ENCODE measurements at places on chromosomes 2 and 18.
A peak's percentile ranks its signal among the peaks of the same experiment; 100 is the strongest.

- DNase-seq: no peak
Measured at GRCh38 chr2:132550946-132551345, 119.1 kb downstream of the LYPD1 start.

- no peak for DNase-seq
Measured at GRCh38 chr18:23049698-23050373, 85.4 kb upstream of the CABLES1 start.

DNA sequence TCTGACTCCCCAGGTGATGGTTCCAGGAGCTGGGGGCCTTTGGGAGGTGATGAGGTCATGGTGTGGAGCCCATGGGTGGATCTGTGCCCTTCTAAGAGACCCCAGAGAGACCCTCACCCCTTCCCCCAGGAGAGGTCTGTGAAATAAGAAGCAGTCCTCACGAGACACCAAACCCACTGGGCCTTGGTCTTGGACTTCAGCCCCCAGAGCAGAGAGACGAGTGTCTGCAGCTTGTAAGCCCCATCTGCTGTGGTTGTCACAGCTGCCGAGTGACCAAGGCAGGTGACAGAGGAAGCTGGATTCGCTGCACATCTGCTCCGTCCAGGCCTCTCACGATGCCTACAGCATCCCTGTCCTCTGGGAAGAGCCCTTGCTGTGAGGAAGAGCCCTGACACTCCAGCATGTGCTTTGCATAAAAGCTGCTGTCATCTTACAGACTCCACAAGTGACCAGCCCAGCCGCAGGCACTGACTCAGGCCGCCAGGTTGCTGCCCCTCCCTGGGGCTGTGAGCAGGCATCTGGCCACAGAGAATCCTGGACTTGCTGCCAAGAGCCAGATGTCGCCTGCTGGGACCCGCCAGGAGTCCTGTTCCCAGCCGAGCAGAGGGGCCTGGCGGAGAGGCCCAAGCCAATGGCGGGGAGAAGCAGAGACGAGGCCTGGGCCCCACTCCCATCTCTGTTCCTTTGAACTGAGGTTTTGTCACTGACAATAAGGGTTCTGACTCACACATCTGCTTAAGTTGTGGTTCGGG is 150.8 kb downstream of the PXDN start:
- DNase-seq: no peak

GRCh38 chr2:172560721-172561120 is 4.8 kb downstream of the PDK1 start:
- no peak for DNase-seq

- DNase-seq: no peak
Measured at GRCh38 chr18:44856157-44856556, 175.5 kb downstream of the SETBP1 start.

GRCh38 chr2:10004836-10005235 is 38.5 kb upstream of the KLF11 start:
- no peak for DNase-seq

DNA sequence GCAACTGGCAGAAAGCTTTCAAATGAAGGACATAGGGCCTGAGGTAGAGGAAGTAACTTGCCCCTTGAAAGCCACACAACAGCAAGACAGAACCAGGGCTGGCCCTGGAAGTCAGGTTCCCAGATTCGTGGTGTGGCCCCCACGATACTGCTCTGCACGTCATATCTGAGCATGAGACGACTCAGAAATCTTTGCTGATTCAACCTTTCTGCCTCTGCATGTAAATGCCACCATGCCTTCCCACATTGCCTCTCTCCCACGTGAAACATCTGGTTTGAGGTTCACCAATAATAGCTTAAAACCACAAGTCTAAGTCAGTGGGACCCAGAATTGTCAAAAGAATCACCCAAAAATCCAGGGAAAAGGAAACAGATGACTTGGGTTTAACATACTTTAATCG is 214.0 kb upstream of the TRIB2 start:
- DNase-seq: peak; percentile 68

DNA sequence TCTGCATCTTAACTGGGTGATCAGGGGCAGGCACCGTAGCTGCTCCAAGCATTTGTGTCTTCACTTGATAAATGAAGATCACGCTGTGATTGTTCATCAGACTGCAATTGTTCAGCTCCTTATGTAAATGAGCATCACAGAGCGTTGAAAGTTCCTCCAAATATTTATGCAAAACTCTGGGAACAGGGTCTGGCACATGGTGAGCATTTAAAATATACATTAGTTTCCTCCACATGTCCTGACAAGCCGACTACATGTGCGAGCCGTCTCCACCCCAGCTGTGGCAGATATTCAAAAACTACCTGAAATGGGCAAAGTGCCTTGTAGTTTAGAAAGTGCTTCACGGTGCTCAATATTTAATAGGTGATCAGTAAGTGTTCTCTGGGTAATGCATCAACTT is 175.1 kb upstream of the ID2 start:
- no peak for DNase-seq

GRCh38 chr2:235462415-235462790 is 31.4 kb upstream of the AGAP1 start:
- no peak for DNase-seq

DNA sequence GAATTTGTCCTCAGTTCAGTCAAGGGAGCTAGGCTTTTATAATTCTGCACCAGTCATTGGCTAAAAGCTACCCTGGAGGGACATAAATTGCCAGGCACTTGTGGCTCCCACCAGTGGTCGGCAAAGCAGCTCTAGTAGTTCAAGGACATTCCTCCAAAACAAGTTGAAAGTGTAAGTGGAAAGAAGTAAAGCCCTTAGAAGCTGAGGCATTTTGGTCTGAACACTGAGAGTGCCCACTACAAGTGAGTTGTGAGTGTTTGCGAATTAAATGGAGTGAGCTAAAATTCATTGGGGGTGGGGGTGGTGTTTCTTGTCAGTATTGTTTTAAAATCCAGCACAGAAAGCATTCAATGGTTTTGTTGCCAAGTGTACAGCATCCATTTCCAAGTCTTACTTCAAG is 879.9 kb upstream of the CDH2 start:
- no peak for DNase-seq

- no peak for DNase-seq
Measured at GRCh38 chr2:231422056-231422455, 26.5 kb downstream of the B3GNT7 start.

DNA sequence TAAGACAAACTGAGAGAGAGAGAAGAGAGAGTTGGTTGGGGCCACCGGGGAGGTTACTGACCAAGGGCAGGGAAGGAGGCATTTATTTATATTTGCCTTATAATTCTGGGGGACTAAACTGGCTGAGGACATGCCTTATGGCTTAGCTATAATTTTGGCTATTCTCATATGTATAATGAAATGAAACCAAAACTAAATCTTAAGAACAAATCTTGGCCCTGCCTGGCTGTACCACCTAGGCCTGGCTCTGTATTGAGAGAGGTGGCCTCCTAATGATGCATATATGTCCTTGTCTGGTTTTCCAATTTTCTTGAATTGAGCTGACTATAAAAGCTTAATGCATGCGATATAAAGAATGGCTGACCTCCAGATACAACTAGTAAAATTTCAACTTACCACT is 3.5 kb upstream of the PPP1CB start:
- DNase-seq: no peak

DNA sequence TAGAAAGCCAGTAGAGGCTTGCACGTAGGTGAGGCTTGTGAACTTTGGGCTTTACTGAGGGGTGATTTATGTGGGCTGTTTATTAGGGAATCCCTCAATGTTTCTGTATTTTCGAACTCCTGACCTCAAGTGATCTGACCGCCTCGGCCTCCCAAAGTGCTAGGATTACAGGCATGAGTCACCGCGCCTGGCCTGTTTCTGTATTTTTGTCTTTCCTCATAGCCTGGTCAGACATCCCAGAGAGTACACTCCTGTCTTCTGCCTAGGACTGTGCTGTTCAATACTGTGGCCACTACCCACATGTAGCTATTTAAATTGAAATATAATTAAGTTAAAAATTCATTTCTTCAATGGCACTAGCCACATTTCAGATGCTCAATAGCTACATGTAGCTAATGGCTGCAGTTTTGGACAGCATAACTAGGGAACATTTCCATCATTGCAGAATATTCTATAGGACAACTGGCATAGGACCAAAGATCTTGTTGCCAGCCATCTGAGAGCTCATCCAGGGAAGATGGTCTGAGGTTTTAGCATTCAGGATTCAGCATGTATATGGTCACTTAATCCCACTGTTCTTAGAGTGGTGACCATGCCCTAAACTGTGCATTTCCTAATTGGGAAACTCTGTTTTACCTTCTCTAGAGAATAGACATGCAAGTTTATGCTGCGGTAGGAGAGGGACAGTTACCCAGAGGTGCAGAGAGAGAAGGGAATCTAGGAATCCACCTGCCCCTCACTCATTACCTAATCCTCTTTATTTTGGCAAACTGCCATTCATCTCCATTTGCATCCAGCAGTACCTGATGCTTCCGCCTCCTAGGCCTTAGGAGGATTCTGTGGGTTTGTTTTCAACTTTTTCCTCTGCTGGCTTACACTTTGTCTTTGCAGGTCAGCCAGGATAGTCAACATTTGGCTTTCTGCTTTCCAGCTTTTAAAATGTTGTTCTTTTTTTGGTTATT is 64.4 kb downstream of the LCLAT1 start:
- no peak for DNase-seq

DNA sequence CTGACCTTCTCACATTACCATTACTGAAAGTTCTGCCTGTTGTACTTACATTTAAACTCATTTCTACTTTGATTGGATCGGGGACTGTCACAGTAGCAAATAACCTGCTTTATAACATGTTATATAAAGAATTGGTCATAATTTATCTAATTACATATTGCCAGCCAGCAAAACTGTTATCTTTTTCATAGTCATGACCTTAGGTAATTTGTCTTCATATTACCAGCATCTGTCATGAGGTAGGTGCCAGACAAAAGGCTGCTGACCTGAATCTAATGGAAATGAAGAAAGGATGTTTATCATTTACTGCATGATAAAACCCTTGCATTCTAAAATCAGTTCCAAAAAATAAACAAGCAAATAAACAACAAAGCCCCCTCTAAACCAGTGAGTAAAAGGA is 89.4 kb upstream of the LRP1B start:
- no peak for DNase-seq

- no peak for DNase-seq
Measured at GRCh38 chr2:223104336-223105132, 52.5 kb downstream of the KCNE4 start.

DNA sequence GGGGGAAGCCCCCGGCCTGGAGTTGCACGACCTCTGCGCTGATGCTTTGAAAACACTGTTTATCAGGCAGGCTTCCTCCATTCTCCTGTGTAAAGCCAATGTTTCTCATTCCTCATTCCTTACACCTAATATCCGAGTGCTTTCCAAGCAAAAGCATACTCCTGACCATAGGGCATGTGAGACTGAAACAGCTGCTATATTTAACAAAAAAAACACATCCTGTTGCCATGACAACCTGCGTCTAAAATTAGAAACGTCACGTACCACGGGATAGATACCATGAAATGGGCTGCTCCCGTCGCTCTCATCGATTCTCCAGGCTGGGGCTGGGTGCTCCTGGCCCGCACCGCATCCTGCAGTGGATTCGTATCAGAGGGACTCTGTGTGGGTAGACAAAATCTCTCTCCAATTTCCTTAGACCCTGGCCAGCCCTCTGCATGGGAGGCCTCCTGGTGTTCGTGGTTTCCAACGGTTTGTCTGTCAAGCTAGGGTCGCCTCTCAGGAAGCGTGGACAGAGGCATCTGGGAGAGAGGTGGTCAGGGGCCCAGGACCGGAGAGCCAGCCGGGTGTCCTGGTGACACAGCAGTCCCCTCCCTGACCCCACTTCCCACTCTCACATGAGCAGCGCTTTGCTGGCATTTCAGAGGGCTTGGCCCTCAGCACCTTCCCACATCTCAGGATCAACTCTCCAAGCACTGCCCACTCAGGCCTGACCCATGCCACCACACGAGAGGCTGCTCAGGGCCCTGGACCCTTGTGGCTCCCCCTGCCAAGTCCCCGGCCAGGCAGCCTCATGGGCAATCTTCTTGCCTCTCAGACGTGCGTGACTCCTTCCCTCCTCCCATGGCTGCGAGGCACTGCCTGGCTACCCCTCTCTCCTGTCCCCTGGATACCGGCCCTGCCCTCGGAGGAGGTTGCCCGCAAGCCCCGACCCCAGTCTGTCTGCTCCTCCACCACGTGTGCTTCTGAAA is 268.1 kb downstream of the NDUFA10 start:
- no peak for DNase-seq

DNA sequence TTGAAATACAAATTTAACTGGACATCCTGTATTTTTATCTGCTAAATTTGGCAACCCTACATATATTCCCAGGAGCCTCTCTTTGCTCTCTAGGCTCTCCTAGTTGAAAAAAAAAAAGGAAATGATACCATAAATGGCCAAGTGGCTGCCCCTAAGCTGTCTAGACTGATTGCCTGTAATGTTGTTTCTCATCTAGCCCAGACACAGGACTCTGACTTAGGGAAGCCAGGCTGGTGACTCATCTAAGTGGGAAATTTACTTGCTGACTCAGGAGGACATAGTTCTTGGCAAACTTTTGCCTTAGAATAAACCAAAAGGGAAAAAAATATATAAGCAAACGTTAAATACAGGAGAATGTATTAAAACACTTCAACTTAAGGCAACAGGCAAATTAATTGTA is 14.6 kb upstream of the ITGAV start:
- peak; percentile 10 for DNase-seq

DNA sequence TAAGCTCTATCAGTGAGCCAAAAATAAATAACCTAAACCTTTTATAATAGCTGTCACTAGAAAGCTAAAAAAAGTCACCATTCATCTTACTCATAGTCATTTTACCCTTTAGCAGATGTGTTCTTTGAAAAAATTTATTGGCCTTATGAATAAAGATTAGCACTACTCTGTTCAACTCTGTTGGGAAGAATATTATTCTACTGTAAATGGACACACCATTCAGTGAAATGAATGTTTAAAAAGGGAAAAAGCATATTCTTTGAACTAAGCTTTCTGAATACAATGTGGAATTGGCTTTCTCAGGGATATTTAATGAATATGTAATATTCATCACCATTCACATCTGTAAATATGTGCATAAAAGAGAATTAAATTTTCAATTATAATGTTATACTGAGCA is 422.0 kb downstream of the CBLN2 start:
- no peak for DNase-seq

DNA sequence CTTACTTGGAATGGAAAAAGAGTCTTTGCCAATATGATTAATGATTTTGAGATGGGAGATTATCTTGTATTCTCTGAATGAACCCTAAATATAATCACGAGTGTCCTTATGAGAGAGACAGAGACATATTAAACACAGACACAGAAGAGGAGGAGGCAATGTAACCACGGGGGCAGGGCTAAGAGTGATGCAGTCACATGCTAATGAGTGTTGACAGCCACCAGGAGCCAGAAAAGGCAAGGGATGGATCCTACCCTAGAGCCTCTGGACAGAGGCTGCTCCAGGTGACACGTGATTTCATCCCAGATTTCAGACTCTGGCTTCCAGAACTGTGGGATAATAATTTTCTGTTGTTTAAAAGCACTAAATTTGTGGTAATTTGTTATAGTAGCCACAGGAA is 679.6 kb downstream of the MBD2 start:
- no peak for DNase-seq

DNA sequence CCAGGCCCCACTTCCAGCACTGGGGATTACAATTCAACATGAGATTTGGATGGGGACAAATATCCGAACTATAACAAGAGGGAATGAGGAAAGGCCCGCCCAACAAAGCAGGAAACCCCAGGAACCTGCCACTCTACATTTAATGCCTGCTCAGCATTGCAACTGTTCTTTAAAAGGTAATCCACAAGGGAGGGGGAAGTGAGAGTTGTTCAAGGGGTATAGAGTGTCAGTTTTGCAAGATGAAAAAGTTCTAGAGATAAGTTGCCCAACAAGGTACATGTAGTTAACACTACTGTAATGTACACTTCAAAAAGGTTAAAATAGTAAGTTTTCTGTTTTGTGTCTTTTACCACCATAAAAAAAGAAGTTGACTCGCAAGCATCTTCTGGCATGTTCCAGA is 137.6 kb downstream of the MBD2 start:
- no peak for DNase-seq
